ENCODE measurements at places on chromosomes 16 and 17. TPM values are rescaled to one million over a fixed set of nuclear protein-coding genes. Genes with fewer than 3 reads are reported as not detected.

ATP2C2 gene
- 0.58 TPM for total RNA-seq

NPTX1 gene
- total RNA-seq = 0.53 TPM

CACNG5 gene
- total RNA-seq = not detected

ADGRG3 gene
- total RNA-seq = 4.6 TPM

KRT28 gene
- not detected for total RNA-seq

NAGPA gene
- total RNA-seq = 11.5 TPM

AXIN2 gene
- 18.0 TPM for total RNA-seq

CA5A gene
- total RNA-seq = not detected

COG4 gene
- 51.0 TPM for total RNA-seq

UMOD gene
- total RNA-seq = not detected

PRR29 gene
- 1.0 TPM for total RNA-seq

KRTAP2-1 gene
- not detected for total RNA-seq

MRPL12 gene
- total RNA-seq = 23.6 TPM

KRTAP4-9 gene
- not detected for total RNA-seq

SMIM36 gene
- not detected for total RNA-seq

CACNG1 gene
- total RNA-seq = not detected

CDK5R1 gene
- total RNA-seq = 1.3 TPM

NPIPA5 gene
- 19.9 TPM for total RNA-seq

MC1R gene
- 5.8 TPM for total RNA-seq

PLA2G10 gene
- not detected for total RNA-seq

SRCIN1 gene
- 4.5 TPM for total RNA-seq

HAP1 gene
- total RNA-seq = 0.09 TPM

CYBA gene
- total RNA-seq = 87.4 TPM

PYY gene
- not detected for total RNA-seq

GRAP gene
- total RNA-seq = 6.2 TPM

TMEM204 gene
- 20.4 TPM for total RNA-seq

KDM6B gene
- 41.0 TPM for total RNA-seq

RNF157 gene
- total RNA-seq = 15.8 TPM
